Renal cortical epithelial cell (primary cell): ENCODE measurements at places on chromosomes 7 and 10. TPM values are rescaled to one million over a fixed set of nuclear protein-coding genes. Genes with fewer than 3 reads are reported as not detected.

DNA sequence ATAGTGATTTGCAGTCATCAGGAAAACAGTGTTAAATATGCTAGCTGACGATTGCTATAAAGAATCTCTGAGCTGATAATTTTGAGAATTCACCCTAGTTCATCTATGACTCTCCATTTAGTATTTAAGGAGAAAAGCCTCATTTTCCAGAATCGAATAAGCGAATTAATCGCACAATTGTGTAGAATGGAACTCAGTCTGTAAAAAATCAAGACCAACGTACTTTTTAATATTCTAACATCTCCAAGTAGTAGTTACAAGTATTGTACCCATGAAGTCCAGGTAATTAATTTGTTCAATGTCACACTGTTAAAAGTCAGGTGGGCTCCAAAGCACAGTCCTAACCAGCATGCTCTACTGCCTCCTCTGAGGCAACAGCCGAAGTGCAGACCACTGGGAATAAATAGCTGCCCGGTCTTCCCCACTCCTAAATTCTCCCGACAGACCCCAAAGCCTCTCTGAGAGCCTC, 380 bp upstream of the AGBL3 start:
- DNase-seq = no peak

DNA sequence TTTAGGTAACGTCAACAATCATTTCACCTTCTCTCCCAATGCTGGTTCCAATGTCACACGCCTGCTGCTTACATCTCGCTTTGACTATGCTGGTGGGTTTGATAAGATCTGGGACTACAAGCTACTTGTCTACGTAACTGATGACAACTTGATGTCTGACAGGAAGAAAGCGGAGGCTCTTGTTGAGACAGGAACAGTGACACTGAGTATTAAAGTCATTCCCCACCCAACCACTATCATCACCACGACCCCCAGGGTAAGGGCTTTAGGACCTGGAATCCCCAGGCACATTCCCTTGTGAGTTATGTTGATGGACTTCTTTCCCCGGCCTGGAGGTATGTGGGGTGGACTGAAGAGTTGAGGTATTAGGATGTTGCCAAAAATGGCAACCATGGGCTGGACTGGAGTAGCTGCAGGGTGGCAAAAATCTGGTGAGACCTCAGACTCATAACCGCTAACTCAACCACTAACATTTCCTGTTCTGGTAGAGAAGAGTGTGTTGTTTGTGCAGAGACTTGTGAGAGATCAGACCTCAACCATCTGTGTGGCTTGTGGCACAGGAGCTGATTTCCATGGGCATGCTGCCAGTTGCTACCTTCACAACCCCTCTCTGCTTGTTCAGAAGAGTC, 59.2 kb downstream of the CDHR3 start:
- no peak for DNase-seq

- DNase-seq = no peak
Measured at GRCh38 chr7:28627263-28627653, 214.9 kb downstream of the CREB5 start.

DNA sequence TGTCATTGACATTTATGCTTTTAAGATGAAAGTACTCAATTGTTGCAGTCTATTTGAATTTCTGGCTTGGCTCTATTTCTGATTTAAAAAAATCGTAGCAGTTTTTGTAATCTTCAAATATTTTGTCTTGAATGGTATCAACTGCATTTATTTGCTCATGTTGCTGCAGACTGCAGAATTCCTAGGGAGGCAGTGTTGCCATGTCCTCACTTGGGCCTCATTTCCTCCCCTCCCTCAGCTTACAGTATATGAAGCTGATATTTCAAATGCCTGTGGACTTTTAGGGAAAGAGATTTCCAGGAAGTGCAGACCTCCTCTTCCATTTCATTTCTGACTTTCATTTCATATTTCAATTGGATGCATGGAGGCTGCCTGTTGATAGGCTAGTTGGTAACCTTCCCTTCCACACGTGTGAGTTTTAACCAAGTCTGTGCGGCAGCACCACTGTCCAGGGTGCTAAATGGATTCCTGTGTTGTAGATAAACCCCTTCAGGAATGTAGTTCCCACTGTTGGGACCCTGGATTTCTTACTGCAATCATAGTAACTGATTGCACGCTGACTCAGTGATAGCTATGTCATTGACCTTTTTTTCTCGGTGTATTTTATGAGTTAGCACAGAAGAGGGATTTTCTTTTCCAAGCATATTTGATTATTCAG, 17.5 kb downstream of the VPS50 start:
- peak; percentile 26 for DNase-seq

GRCh38 chr10:81071087-81071796, 533.5 kb downstream of the SH2D4B start:
- DNase-seq = no peak

DNA sequence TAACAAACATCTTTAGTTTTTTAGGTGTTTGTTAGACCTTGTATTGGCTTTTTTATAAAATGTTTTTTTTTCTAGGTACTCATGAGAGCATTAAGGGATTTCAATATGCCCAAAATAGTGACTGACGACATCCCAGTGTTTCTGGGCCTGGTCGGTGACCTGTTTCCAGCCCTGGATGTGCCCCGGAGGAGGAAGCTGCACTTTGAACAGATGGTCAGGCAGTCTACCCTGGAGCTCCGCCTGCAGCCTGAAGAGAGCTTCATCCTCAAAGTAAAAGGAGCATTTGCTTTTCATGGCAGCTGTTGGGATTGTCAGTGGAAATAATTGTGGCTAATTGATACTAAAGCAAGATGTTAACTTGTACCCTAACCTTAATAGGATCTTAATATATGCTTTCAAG, 161.5 kb downstream of the DNAH11 start:
- DNase-seq = no peak

GRCh38 chr10:6580279-6581029, 378 bp upstream of the PRKCQ start:
- no peak for DNase-seq

DNA sequence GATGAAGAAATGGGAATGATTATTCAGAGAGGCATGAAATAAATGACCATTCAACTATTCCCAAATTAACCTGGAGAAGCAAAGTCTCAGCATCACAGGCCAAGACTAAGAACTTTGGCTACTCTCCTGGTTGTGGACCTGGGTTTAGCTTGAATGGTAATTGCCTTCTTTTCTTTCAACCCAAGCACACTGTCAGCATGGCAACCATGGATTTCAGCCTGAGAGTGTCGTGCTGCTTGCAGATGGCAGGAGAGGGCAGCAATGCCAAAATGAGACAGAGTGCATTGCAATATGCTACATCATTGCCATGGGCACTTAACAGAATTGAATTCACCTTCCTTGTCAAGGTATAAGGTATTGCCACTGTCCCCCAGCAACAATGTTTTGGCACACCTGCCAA, 767.2 kb downstream of the REEP3 start:
- DNase-seq = no peak

DNA sequence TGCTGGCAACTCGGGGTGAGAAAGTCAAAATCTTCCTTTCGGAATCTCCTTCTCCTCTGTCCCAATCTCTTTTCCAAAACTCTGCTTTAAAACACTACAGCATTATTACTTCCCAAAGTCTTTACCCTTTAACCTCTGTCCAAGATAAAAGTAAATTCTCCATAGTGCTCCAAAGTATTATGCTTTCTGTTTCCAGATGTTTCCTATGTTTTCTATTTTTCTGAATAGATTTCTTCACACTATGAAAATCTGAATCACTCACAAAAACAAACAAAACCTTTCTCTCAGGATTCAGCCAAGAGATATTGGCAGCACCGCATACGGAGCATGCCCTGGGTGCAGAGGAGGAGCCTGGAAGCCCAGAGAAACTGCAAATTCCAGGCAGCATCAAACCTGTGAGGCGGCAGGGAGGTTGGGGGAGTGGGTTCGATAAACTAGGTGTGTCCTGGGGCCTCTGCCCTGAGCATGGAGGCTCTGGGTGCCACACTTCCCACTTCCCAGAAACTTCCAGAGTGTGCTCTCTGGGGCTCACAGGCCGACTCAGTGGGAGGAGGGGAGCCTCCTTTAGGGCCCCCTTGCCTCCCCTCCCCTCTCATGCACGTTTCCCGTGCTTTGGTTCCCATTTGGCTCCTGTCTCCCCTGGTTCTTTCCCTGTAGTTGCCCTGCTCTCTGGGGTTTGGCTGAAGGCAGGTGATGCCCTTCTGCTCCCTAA, 35.6 kb downstream of the VIPR2 start:
- DNase-seq = no peak

DNA sequence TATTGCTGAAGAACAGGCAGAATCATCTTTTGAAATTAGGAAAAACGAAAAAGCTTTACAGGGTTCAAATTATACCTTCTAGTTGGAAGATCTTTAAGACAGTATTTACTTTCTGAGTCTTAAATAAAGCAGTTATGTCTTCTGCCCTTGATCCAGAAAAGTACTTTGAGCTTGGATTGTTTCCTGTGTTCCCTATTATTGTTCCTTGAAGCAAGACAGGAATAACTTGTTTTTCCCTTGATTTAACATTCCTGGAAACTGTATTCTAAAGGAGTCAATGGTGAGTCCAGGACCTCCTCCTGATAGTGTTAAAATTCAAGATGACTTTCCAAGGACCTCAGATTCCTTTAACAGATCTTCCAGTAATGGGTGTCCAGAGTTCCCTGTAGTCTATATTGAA, 74.3 kb upstream of the GATA3 start:
- DNase-seq = no peak

DNA sequence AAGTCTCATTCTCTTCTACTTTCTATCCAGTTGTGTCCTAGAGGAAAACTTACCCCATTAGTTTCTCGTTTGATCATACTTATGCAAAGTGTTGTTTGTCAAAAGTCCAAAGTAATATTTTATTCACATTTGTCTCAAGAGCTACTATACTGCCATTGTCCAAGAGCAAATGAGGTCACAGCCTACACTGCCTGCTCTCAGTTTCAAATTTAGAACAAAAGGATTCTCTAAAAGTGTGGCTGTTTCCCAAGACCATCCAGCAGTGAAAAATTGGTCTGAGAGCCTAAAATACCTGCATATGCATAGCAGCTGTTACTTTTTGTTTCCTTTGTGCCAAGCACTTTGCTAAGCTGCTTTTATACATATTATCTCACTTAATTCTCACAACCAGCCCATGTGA, 439.5 kb upstream of the NFE2L3 start:
- DNase-seq = no peak

- DNase-seq = no peak
Measured at GRCh38 chr10:38093816-38094157, 350 bp upstream of the ZNF37A start.

- DNase-seq = no peak
Measured at GRCh38 chr10:71052076-71052660, 160.2 kb upstream of the UNC5B start.

GRCh38 chr10:123878666-123879303, 12.8 kb downstream of the CPXM2 start:
- peak; percentile 2 for DNase-seq

DNA sequence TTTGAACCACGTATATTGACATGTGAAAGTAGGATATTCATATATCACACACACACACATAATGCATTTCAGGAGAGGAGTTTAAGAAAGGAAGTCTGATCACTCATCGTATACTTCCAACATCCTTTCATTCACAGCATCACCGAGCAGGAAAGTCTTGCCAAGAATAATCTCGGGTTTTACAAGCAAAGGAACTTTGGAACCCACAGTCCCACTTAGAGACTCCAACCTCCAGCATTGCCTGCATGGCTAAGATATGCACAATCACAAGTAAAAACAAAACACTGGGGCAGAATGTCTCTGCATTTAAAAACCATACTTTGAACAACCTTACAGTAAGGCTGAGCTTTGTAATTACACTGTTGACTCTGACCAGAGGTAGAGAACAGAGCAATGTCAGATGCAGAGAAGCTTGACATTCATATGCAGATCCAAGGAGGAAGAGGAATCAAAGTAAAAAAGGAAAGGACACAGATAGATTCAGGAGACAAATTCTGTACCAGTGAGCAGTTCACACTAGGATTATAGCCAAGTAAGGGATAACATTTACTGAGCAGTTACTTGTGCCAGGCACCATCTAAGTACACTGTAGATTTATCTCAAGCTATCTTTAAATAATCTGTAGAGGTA, 14.8 kb downstream of the THSD7A start:
- peak; percentile 47 for DNase-seq

DNA sequence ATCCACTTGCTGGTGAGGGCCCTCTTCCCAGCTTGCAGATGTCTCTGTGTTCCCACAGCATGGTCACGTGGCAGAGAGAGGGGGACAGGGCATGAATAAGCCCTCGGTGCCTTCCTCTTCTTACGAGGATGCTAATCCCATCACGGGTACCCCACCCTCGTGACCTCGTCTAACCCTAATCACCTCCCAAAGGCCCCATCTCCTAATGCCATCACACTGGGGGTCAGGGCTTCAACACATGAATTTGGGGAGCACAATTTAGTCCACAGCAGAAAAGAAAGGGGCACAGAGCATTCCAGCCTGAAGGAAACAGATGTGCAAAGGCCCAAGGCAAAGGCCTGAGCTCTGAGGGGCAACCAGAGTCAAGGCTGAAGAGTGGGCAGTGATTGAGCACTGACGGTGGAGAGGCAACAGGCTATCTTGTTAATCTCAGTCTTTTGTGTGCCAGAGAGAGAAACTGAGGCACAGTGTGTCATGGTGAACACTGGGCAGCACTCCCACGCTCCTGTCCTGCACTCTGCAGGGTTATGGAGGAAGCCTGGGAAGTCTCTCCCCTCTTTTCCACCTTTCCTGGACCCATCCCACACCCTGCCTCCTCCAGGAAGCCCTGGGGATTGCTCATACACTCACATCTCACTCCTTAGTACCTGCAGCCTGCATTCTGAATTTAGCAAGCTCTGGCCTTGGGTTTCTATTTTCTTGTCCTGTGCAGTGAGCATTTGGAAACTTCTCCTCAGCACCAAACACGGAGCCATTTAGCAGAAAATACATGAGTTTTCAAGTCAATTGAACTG, 49.0 kb downstream of the ALOX5 start:
- DNase-seq = no peak

- no peak for DNase-seq
Measured at GRCh38 chr7:40654171-40654570, 519.4 kb downstream of the SUGCT start.

Gene KAZALD1
- 1.0 and 1.1 TPM in 2 replicates for total RNA-seq

Gene CASTOR2
- total RNA-seq = 4.5 and 40.5 TPM in 2 replicates

Gene ADRB1
- under 0.01 TPM in 1 of 2 replicates, not detected in the other for total RNA-seq

Gene UCMA
- not detected in 2 replicates for total RNA-seq

Gene SEPTIN14
- total RNA-seq = not detected in 2 replicates

Gene FGFBP3
- 0.15 and 0.17 TPM in 2 replicates for total RNA-seq

Gene DCLRE1C
- total RNA-seq = 9.7 and 12.2 TPM in 2 replicates

Gene DLG5
- total RNA-seq = 11.3 and 39.0 TPM in 2 replicates

Gene SPOCK2
- 2.0 and 41.8 TPM in 2 replicates for total RNA-seq

Gene WAPL
- total RNA-seq = 53.1 and 72.5 TPM in 2 replicates
